Natural killer cell treated with Interleukin-12 subunit alpha and Interleukin-12 subunit beta and Interleukin-15 and Interleukin-18, amount 100 ng/mL, for 72 hours (primary cell): ENCODE measurements at places on chromosomes 5 and 9. TPM values are rescaled to one million over a fixed set of nuclear protein-coding genes. Genes with fewer than 3 reads are reported as not detected.

- no peak for DNase-seq
These were observed 507.8 kb upstream of the MPDZ start for GRCh38 chr9:13787234-13787833.

- no peak for DNase-seq
These were observed 44.1 kb upstream of the CEMIP2 start for GRCh38 chr9:71812385-71812784.

- no peak for DNase-seq
These were observed 57.9 kb downstream of the DIAPH1 start for GRCh38 chr5:141560725-141561483.

Gene OTP
- not detected for total RNA-seq

GRCh38 chr9:125523681-125524080 lies 183.3 kb downstream of the MAPKAP1 start:
- DNase-seq = no peak

GRCh38 chr5:145598184-145598583 lies 237.0 kb downstream of the PRELID2 start:
- DNase-seq = no peak

DNA sequence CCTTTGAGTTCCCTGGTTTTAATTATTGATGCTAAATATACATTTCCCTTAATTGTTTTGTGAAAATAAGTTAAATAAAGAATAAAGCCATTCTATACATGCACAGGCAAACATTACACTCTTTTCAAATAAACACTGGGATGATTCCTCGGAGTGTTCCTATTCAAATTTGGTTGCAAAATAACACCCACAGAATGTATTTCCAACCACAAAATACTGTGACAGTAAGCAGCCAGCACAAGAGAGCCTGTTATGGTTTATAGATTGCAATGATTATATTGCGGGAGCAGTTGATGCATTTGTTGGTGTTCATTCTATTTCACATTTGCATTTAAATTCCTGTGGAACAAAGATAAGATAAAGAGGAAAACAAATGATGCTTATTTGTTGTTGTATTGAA lies 632.6 kb upstream of the WWC1 start:
- DNase-seq = no peak

GRCh38 chr5:115391780-115392179 lies 95.3 kb upstream of the CCDC112 start:
- no peak for DNase-seq

DNA sequence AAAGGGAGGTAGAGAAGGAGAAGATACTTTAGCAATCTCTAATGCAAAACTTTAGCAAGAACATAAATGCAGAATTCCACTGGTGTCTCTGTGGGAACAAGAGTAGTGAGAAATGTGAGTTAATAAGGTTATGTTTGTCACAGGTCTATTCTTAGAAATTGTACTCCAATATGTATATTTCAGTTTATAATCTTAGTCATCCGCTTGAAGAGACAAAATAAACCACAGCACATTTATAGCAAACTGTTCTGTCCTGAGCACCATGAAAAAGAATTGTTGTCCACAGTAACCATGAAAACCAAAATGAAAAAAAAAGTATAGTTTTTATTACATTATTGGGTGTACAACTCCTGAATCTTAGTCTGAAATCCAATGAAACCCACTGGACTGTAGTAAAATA lies 93.6 kb upstream of the TSLP start:
- no peak for DNase-seq

- peak; percentile 37 for DNase-seq
These were observed 23.6 kb downstream of the OLFML2A start for GRCh38 chr9:124800306-124801259.

GRCh38 chr5:4722886-4723285 lies 417.2 kb upstream of the ADAMTS16 start:
- DNase-seq = no peak

GRCh38 chr9:91495450-91495849 lies 71.8 kb upstream of the NFIL3 start:
- DNase-seq = no peak

Gene NEUROG1
- total RNA-seq = not detected

- no peak for DNase-seq
These were observed 16.9 kb upstream of the GPX3 start for GRCh38 chr5:151003503-151003860.

DNA sequence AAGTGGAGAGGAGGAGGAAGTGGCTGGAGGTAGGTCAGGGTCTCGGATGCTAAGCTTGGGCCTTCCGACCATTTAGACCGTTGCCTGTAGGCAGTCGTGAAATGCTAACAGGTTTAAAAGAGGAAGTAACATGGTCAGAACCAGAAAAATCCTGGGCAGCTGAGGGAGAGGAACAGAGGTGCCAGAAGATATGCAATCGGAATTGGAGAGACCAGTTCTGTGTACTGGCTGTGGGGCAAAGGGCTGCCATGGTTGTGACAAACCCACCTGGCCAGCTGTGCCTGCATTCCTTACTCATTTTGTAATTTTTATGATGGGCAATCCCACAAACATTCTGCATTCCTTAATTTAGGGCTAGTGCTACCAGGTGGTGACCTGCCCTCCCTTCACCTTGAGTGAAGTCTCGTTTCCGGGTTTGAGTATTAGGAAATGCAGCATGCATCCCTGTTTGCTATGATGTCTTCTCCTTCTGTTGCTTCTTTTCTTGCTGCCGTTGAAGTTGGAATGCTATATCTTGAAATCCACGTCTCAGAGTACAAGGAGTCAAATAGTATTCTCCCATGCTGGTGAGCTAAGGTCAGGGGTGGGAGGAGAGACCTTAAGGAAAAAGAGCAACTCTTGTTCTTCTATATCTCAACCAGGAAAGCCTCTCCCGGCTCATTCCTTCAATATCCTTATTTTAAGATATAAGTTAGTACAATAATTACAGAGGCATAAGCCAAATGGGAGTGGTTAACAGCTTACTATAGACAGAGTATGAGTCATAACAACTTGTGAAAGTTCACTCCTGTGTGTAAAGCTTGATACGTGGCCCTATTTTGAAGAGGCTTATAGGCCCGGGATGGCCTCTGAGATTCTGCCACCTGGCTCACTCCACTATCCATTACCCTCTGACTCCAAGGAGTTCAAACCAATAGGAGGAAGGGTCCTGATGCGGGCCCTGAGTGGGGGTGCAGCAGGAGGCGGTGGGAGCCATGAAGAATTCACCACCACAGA lies 37.0 kb downstream of the B4GALT1 start:
- peak; percentile 64 for DNase-seq

GRCh38 chr5:459562-460272 lies 16.7 kb downstream of the EXOC3 start:
- DNase-seq = no peak

DNA sequence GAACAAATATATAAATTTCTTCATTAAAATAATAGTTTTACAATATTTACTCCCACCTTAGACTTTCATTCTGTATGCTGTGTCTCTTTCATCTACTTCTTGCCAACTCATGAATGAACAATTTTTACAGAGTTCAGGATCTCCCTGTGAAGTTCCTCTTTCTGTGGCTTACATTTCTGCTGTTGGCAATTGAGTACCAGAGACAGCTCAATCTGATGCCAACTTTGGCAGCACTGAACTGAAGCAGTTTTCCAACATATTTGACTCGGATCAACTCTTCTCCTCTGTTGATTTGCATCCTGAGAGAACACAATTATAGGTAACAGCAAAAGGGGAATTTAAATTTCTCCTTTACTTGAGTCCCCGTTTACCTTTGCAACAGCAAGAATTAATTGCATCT lies 1262.2 kb downstream of the EFNA5 start:
- no peak for DNase-seq

Gene GLDC
- 15.2 TPM for total RNA-seq

Gene C9
- total RNA-seq = not detected

DNA sequence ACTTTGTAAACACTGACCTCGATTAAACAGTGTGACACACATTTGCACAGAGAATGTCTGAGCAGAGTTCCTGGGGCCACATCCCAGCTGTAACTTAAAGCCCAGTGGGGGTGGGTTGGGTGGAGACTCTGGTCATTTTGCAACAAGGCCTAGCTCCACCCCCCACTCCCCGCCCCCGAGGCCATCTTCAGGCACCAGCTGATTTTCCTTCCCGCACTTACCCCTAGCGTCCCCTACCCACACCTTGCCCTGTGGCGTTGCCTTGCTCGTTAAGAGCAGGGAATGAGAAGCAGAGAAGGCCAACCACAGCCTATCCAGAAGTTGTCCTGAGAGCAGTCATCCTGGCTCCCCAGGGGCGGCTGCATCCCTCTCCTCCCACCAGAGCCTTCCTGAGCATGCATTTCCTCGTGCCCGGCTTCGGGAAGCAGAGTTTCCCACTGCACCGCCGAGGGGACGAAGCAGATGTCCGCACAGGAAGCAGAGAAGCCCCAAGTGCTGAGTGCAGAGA lies 101.7 kb upstream of the SARDH start:
- no peak for DNase-seq

Gene CRB2
- total RNA-seq = not detected

DNA sequence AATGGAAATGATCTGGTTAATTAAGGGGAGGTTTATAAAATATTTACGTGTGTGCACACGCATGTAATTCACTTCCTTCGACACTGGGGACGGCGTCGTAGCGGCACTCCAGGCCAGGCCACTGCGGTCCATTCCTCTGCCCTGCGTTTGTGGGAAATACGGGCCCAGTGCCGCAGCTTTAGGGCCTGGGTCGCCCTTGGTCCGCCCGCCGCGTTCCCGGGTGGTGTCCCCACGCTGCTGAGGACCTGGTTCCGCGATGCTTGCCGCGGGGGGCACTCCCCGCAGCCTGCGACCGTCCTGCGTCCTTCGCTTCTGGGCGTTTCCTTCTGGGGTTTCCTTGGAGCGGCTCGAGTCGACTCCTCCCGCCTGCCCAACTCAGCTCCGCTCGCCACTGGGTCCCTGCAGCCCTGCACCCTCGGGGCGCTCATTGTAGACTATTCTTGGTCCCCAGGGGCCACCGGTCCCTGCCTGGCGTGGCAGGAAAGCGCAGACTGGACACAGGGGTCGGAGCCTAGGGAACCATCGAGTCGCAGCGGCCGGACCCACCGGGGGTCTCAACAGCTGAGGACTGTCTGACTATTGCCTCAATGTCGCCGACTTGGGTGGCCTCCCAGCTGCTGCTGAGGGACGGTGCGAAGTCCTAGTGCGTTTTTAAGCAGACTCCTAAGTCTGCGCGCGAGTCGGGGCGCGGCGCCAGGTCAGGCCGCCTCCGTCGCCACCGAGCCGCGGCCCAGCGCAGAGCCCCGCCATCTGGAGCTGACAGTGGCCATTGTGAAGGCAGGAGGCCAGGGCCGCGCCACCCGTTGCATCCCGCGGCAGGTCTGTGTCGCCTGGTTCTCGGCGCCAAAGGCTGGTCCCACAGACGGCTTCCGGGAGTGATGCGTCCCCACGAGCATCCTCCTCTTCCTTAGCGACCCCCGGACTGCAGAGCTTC lies 4.4 kb upstream of the IRX1 start:
- no peak for DNase-seq

DNA sequence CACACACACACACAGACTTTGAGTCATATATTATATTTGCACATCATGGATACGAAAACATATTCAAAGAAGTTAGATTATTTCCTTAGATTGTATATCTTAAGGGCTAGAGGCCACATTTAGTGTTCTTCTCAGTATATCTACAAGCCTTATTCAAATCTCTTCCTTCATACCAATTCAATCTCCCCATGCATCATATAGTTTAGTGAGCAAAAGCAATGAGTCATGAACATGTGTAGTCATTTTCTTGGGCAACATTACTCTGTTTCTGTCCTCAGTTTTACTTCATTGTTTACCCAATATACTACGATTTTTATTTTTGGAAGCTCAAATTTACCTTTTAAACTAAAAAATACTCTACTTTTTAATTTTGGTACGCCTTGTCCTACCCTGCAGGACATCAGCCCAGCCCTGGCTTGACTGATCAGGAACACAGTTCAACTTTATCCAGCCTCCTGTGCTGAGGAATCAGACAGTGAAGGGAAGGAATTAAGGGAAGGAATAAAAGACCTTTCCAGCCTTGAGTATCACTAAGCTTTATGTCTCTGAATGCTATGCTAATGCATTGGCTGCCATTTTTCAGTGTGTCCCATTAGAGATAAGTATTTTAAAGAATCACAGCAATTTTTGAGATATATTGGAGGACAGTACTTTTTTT lies 101.7 kb upstream of the FST start:
- DNase-seq = no peak

GRCh38 chr9:26956860-26957233 lies 635 bp downstream of the IFT74 start:
- DNase-seq = no peak

- DNase-seq = no peak
These were observed 126.5 kb upstream of the PAM start for GRCh38 chr5:102628441-102629175.

DNA sequence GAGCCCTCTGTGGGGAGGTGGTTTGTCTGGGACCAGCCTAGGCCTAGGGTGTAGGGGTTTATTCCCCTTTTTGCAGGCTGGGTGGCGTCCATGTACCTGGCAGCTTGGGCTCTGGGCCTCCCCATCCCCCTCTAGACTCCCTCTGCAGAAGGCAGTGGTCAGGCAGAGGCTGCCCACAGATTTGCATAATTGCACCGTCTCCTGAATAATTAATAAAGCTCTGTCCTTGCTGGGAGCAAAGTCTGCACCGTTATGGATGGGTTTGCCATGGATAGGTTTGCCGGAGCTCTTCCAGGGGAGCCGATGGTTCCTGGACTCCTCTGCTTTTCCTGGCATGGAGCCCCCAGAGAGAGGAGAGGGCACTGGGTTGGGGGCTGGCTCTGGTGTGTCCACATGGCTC lies 60.4 kb downstream of the DAB2IP start:
- no peak for DNase-seq

DNA sequence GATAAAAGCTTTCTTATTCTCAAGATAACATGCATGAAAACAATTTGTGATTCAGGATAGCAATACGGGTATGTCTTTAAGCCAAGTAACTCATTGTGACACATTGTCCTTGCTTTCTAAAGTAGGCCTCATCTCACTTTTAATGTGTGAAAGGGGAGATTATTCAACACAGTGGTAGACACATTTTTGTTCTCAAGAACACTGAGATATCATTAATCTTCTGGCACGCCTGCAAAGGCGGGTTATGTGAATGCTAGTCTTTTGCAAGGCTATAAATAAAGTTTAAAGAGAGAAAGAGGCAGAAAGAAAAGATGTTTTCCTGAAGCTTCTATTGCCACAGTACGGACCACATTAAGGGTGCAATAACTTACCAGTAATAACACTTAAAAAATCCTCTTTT lies 181.8 kb upstream of the MEF2C start:
- no peak for DNase-seq

GRCh38 chr9:129504404-129504803 lies 116.5 kb downstream of the C9orf50 start:
- DNase-seq = no peak

Gene PCDHB15
- total RNA-seq = not detected
